ENCODE measurements at places on chromosomes 4 and X.

DNA sequence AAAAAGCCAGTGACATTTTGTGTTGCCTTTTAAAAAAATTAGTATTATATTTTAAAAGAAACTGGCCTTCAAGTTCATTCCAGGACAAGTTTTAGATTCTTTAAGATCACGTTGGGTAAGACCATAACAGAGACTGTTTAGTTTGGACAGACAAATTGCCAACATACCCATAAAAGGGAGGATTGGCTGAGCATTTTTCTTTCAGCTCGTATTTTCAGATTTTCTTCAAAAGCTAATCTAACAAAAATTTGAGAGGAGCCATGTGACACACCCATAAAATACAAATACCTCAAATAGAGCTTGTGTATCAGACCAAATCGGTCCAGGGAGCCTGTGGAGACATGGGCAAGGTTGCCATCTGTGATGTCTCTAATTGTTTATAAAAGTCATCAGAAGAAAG lies 74.6 kb upstream of the C1QTNF7 start:
- DNase-seq, result no peak

- no peak for DNase-seq
Measured at GRCh38 chr4:60750962-60751361, 449.2 kb upstream of the ADGRL3 start.

GRCh38 chr4:102675141-102675540 lies 85.6 kb downstream of the MANBA start:
- no peak for DNase-seq

GRCh38 chr4:76581077-76581962 lies 146.3 kb downstream of the SHROOM3 start:
- no peak for DNase-seq

- DNase-seq, result no peak
Measured at GRCh38 chr4:84480082-84480481, 19.0 kb downstream of the NKX6-1 start.

GRCh38 chr4:8439914-8440491 lies 520 bp downstream of the ACOX3 start:
- DNase-seq, result peak; percentile 80

- no peak for DNase-seq
Measured at GRCh38 chr4:162241857-162242256, 78.1 kb upstream of the FSTL5 start.

GRCh38 chrX:2913118-2913517 lies 16.0 kb downstream of the ARSD start:
- DNase-seq, result peak; percentile 1

DNA sequence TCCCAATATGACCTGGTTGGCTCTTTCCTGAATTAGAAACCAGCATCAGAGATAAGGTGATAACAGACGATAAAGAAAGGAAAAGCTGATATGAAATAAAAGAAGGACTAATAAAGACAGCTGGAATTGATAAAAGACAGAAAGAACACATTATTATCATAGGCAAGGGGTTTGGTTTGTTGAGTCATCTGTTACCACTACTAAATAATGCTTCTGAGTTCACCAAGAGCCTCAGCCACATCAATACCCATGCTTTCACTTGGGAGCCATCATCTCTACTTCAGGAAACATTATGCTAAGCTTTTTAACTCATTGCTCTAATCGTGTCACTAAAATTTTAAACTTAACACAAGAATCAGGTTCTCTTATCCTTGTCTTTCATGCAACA lies 27.6 kb downstream of the ANXA5 start:
- no peak for DNase-seq

GRCh38 chr4:21848021-21848420 lies 100.6 kb downstream of the KCNIP4 start:
- DNase-seq, result no peak

GRCh38 chr4:173703021-173703420 lies 173.0 kb upstream of the HAND2 start:
- no peak for DNase-seq

DNA sequence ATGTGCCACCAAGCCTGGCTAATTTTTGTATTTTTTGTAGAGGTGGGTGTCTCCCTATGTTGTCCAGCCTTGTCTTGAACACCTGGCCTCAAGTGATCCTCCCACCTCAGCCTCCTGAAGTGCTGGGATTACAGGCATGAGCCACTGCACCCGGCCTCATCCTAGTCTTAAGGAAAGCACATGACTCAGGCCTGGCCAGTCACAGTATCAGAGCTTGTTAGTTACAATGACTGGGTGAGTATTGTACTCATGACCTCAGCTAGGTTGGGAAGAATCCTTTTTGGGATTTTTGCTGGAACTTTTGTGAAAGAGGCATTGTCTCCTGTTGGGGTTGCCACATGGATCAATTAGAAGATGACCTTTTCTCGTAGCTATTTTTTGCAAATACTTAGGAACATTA lies 292.8 kb downstream of the RAPGEF2 start:
- no peak for DNase-seq

GRCh38 chr4:163959932-163960331 lies 465.4 kb downstream of the TMA16 start:
- DNase-seq, result no peak

DNA sequence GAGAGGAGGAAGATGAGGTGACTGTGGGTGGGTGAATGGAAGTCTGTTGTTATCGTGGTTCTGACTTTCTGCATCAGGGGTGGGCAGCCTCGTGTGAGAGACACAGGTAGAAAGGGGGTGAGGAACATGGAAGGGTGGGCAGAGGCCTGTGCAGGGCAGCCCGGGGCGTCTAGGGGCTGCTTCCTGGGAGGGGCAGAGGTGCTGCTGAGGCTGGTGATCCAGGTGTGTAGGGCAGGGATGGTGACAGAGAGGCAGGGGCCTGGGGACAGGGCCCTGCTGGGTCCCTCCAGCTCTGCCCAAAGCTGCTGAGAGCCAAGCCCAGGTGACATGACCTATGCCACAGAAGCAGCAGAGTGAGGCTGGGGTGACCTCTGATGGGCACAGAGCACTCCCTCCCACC lies 89.7 kb upstream of the C4orf50 start:
- no peak for DNase-seq
